Fibroblast of lung (primary cell): ENCODE measurements at places on chromosomes 12 and 14. TPM values are rescaled to one million over a fixed set of nuclear protein-coding genes. Genes with fewer than 3 reads are reported as not detected.
A peak's percentile ranks its signal among the peaks of the same experiment; 100 is the strongest.

GRCh38 chr12:116393859-116394650, 116.6 kb upstream of the MED13L start:
- no peak for DNase-seq

DNA sequence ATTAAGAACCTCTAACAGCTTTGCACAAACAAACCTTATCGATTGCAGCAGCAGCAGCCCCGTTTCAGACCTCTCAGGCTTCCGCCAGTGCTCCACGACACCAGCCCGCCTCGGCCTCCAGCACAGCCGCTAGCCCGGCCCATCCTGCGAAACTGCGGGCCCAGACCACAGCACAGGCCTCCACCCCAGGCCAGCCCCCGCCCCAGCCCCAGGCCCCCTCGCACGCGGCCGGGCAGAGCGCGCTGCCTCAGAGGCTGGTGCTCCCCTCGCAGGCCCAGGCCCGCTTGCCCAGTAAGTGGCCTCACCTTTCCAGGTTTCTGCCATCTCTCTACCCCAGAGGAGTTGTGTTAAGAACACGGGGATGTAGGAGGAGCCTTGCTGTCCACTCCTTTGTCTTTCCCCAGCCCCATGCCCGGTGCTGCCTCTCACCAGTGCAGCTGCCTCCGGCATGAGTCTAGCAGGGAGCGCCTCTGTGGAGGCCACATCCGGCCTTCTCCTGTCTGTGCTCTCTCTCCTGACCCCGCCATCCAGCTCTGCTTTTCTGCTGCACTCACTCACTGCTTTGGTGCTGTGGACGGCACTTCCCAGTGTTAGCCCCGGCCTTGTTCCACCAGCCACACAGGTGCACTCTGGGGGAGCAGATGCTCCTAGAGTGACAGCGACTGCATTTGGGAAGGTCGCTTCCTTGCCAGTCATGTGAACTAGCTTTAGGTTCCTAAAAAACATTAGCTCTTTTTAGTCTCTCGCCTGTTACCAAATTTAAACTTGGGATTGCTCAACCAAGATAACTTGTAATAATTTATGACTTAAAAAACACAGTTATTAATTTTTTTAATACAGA, 71.5 kb downstream of the EP400 start:
- no peak for DNase-seq

GRCh38 chr14:68853749-68854148, 60.9 kb upstream of the ZFP36L1 start:
- no peak for DNase-seq

GRCh38 chr12:67534681-67535080, 113.9 kb upstream of the DYRK2 start:
- peak; percentile 99 for DNase-seq

DNA sequence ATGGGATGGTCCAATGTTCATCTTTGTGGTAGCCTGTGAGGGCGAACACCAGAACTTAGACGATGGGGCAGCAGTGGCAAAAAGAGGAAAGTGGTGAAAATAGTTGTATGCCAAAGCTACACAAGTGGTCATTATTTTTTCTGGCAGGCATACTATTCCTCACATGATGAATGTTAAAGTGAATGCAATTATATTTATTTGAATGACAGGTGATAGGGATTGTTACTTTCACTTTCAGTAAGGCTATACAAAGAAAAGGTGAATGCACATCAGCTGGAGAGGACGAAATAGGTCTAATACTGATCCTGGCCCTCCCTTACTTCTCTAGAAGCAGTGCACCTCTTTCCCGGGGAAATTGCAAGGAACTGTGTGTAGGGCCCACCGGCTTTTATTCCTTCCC, 470.1 kb downstream of the TMTC2 start:
- DNase-seq, result no peak

- no peak for DNase-seq
These were observed 407.1 kb downstream of the TRHDE start for GRCh38 chr12:72679147-72679757.

The GPR137C gene
- polyA plus RNA-seq, result 0.37 and 0.59 TPM in 2 replicates

DNA sequence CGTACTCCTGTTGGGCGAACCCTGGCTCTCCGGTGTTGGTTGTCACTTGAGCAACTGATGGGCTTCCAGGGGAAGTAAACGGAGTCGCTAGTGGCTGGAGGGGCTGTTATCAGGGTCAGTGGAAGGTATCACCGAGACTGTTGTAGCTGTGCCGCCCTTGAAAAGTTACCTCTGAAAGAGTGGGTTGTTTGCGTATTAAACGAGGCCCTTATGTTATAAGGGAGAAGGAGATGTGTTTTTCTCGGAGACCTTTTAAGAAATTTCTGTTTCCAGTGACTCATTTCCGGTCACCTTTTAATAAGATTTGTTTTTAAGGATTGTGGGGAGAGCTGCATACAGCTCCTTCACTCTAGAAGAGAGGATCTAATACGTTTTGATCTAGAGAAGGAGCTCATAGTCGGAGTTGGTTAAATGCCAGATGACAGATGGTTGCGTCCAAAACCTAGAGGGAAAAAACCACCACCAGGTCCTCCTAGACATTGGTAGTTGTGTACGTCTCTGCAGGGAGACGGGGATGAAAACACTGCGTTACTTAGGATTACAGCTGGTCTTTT, 750 bp upstream of the DBX2 start:
- peak; percentile 3 for DNase-seq

DNA sequence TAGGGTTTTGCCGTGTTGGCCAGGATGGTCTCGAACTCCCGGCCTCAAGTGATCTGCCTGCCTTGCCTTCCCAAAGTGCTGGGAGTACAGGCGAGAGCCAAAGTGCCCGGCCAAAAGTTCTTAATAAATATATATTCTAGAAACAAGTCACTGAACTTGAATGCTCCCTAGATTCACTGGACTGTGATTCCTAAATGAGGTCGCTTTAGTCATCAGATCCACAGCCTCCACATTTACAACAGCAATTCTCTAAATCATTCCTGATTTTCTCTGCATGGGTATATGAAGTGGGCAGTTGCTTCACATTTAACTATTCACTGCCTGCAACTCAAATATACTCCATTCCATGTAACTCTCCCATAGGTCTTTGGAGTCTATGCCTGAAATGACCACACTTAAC, 813.0 kb downstream of the GALC start:
- DNase-seq, result peak; percentile 20

The DEPDC4 gene
- 1.3 and 1.9 TPM in 2 replicates for polyA plus RNA-seq

The JPH4 gene
- not detected in 2 replicates for polyA plus RNA-seq

- DNase-seq, result no peak
These were observed 137.3 kb downstream of the TTC7B start for GRCh38 chr14:90678846-90679362.

DNA sequence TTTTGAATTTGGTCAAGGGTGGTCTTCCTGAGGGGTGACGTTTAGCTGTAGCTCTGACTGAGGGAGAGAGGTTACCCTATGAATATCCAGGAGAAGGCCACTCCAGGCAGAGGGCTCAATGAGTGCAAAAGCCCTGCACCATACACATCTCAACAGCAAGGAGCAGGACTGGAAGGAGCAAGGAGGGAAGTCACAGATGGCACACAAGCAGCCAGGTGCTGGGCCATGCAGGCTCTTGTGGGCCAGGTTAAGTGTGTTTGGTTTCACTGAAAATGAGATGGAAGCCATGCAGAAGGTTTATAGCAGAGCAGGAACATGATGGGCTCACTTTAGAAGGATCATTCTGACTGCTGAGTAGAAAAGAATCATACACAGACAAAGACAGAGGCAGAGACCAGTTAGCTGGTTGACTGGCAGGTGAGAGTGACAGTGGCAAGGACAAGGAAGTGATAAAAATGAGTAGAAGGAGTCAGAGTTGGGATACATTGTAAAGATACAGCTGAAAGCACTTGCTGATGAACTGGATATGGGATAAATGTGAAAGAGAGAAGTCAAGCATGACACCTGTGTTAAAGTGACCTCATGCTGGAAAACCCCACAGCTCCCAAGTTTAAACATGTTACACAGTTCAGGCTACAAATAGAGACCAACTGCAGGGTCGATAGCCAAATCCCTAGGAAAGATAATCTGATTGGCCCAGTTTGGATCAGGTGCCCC, 81.2 kb downstream of the PRKD1 start:
- DNase-seq, result peak; percentile 19

The SCNN1A gene
- 0.05 and 0.08 TPM in 2 replicates for polyA plus RNA-seq

The TIMM9 gene
- polyA plus RNA-seq, result 36.2 and 38.3 TPM in 2 replicates

GRCh38 chr12:131356485-131357184, 354.3 kb upstream of the SFSWAP start:
- no peak for DNase-seq

The KRT75 gene
- not detected in 2 replicates for polyA plus RNA-seq

DNA sequence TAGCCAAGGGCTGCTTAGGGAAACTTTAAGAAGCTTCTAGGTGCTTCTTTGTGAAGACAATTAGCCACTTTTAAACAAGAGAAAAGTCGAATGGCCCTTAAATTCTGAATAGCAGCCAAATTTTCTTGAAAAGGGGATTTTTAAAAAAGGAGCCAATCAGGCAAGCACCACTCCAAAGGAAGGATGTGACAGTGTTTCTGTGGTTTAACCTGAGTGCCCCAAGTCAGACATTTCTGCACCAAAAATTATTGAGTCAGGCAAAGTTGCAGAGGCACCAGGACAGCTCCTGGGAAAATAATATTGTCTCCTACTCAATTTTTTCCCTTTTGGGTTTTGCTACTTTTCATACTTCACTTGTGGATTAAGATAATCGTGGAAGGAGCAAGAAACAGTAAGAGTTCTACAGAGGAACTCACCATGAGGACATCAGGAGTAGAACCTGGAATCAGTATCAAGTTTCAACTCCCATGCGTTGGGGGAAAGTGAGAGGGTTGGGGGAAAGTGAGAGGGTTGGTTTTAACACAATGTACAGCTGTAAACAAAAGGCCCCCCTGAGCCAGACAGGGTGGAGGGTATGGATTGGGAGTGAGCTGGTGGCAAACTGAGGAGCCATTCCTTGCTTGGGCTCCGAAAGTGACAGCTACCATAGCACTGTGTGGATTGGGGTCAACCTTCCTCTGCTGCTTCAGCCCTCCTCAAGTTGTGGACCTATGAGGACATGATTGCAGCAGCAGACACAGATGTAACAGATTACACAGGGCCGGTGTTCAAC, 90.8 kb downstream of the SLC38A1 start:
- DNase-seq, result no peak

DNA sequence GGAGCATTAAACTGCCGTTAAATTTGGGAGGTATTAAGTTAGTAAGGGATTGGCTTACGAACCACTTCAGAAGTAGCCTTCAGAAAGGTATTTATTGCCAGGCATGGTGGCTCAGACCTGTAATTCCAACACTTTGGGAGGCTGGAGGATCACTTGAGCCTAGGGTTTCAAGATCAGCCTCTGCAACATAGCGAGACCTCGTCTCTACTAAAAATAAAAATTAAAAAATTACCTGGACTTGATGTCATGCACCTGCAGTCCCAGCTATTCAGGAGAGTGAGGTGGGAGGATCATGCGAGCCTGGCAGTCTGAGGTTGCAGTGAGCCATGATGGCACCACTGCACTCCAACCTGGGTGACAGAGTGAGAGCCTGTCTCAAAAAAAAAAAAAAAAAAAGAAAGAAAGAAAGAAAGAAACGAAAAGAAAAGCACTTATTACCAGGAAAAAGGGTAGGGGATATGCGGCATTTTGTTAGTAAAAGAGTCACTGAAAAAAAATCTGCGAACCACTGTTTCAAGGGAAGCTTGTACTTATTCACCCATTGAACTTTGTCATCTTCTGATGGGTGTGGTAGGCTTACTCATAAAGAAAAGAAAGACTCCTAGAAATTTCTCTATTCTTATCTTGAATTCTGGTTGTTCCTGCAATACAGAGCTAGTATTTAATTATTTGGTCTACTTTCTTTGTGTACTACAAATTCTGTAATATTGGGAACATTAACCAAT, 33.6 kb upstream of the PLEKHA5 start:
- DNase-seq, result peak; percentile 61

GRCh38 chr12:70540996-70541395, 96.2 kb downstream of the PTPRB start:
- DNase-seq, result no peak

DNA sequence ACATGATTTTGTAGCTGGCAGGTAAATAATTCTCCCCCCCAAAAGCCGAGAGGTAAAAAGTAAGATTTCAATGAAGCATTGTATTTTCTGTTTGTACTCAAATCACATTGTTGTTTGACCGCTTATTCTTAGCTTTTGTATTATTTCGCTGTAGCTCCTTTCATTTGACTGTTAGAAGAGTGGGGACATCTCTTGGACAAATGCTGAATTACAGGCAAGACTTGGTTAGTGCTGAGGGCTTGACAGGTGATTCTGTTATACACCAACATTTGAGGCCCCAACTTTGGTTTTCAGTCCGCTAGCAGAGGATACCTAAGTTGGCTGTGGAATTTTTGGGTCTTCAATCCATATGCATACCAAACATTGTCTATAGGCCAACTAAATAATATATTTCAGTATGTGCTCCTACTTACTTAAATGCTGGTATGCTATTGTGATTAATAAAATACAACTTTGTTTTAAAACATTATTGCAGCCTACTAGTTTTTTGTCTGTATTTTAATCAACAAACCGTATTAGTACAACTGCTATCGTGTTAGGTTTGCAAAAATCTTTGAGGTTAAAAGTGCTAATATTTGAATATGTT, 102.2 kb downstream of the ERC1 start:
- peak; percentile 54 for DNase-seq

The NTS gene
- 0.28 TPM in 1 of 2 replicates, not detected in the other for polyA plus RNA-seq

DNA sequence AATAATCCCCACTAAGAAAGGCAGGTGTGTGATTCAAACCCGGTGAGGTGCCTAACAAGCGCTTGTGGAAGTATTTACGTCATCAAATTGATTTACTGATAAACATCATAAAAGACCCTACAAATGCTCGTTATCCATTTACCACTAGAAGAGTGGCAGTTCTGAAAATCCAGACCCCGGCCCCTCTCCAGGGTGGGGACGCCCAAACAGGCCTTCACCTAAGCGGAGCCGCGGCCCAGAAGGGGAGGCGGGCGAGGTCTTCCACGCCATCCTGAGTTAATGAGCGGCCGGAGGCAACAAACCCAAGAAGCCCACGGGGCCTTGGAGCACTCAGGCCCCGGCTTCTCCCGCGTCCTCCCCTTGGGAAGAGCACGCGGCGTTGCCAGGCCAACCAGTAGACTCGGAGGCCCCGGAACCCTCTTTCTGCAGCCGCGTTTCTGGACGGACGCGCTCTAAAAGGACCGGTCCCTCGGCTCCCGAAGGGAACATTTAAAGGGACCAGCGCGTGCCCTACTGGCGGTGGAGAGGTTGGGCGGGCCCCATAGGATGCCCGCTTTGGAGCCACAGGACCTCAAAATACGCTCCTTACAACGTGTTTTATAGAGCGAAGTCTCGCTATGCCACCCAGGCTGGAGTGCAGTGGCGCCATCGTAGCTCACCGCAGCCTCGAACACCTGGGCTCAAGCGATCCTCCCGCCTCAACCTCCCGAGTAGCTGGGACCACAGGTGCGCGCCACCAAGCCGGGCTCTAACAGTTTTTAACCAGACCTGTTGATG, 3.5 kb downstream of the PTPN21 start:
- peak; percentile 90 for DNase-seq
